ENCODE measurements at places on chromosomes 2 and 18.

- no peak for DNase-seq
Observed at GRCh38 chr2:182941919-182942318, 75.5 kb upstream of the FRZB start.

- no peak for DNase-seq
Observed at GRCh38 chr2:128600581-128601297, 282.1 kb upstream of the HS6ST1 start.

DNA sequence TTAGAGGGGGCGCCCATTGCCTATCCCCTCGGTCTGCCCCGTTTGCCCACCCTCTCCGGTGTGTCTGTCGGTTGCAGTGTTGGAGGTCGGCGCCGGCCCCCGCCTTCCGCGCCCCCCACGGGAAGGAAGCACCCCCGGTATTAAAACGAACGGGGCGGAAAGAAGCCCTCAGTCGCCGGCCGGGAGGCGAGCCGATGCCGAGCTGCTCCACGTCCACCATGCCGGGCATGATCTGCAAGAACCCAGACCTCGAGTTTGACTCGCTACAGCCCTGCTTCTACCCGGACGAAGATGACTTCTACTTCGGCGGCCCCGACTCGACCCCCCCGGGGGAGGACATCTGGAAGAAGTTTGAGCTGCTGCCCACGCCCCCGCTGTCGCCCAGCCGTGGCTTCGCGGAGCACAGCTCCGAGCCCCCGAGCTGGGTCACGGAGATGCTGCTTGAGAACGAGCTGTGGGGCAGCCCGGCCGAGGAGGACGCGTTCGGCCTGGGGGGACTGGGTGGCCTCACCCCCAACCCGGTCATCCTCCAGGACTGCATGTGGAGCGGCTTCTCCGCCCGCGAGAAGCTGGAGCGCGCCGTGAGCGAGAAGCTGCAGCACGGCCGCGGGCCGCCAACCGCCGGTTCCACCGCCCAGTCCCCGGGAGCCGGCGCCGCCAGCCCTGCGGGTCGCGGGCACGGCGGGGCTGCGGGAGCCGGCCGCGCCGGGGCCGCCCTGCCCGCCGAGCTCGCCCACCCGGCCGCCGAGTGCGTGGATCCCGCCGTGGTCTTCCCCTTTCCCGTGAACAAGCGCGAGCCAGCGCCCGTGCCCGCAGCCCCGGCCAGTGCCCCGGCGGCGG lies 1.7 kb downstream of the MYCN start:
- no peak for DNase-seq

GRCh38 chr2:210503725-210504191 lies 27.2 kb upstream of the LANCL1 start:
- no peak for DNase-seq

DNA sequence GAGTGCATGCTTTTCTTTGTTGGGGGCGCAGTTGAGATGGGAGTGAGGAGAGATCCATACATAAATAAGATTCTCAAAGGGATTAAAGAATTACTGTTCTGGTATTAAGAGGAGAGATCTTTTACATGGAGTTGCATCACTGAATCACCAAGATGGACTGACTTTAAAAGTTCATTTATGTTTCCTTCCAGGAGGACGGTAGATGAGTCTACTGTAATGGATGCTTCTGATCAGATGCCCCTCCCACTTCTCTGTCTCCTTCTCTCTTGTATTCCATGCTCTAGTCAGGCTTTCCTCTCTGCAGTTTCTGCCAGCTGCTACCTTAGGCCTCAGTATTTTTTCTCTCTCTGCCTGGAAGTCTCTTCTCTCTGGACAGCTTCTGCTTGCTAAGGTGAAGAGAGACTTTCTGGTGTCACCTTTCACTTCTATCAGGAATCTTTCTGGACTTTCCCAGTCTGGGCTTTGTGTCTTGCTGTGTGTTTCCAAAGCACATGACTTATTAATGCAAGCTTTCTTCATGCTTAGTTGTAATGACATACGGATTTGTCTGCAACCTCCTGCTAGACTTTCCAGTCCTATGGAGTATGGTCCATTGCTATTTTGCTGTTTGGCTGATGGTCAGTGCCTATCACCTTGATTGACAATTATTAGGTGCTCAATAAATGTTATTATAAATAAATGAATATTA lies 23.6 kb downstream of the FAM171B start:
- DNase-seq: no peak

DNA sequence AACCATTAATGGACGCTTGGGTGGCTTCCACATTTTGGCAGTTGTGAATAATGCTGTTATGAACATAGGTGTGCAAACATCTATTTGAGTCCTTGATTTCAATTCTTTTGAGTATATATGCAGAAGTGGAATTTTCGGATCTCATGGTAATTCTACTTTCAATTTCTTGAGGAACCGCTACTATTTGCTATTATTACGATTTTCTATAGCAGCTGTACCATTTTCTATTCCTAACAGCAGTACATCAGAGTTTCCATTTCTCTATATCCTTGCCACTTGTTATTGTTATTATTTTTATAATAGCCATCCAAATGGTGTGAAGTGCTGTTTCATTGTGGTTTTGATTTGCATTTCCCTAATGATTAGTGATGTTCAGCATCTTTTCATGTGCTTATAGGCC lies 69.5 kb downstream of the KIF5C start:
- DNase-seq: no peak

DNA sequence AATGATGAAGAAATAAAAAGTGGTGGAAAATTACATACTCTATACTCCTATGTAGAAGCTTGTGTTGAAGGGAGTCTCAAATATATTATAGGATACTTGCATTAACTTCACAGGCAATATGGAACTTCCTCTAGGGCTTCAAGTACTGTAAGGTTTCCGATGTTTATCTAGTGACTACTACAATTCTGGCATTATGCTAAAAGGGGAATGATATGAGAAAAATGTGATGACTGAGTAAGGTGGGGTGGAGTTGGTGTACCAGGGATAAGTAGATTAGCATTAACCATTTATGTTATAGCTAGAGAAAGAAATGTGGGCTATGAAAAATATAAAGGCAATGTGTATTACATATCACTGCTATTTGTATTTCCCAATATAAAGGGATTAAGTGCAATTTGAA lies 229.5 kb downstream of the DCC start:
- DNase-seq: no peak

DNA sequence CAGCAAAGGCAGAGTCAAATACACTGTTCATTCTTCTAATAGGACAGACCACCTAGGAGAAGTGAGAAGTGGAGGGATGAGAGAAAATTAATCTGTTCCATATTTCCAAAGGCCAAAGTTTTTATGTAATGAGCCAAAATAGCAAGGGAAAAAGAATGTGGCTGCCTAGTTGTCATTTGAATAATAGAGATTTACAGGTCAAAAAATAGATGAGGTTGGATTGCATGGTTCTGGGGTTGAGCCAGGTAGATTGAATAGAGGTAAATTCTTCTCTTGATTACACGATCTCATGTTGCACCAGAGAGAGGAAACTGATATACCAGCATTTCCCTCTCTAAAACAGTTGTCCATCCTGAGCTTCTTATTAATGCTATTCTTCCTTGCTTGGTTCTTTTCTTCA lies 325.8 kb downstream of the CCDC178 start:
- no peak for DNase-seq

GRCh38 chr2:143946436-143947391 lies 573.2 kb downstream of the ZEB2 start:
- DNase-seq: no peak

- DNase-seq: no peak
Observed at GRCh38 chr2:61948661-61949457, 43.4 kb downstream of the COMMD1 start.

- no peak for DNase-seq
Observed at GRCh38 chr2:64434039-64434657, 19.8 kb upstream of the LGALSL start.

GRCh38 chr18:2121224-2121623 lies 450.1 kb downstream of the METTL4 start:
- DNase-seq: no peak

DNA sequence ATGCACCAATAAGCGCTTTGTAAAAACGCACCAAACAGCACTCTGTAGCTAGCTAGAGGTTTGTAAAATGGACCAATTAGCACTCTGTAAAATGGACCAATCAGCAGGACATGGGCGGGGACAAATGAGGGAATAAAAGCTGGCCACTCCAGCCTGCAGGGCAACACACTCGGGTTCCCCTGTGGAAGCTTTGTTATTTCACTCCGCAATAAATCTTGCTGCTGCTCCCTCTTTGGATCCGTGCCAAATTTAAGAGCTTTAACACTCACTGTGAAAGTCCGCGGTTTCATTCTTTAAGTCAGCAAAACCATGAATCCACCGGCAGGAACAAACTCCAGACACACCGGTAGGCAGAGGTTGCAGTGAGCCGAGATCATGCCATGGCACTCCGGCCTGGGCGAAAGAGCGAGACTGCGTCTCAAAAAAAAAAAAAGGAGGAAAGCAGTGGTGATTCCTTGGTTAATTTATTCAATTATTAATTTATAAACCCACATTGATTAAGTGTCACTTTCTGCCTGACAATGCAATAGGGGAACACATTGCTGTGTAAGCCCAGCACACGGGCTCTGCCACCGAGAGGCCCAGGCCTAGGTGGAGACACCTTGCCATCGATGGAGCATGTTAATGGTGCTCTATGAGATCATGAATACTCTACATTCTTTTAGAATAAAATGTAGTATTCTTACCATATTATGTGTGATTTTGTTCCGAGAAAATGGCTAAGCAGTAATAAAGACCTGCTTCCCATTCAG lies 687.6 kb upstream of the HS6ST1 start:
- no peak for DNase-seq

- DNase-seq: no peak
Observed at GRCh38 chr2:60710707-60711106, 45.4 kb upstream of the PAPOLG start.

GRCh38 chr2:142848023-142848606 lies 29.3 kb upstream of the KYNU start:
- DNase-seq: no peak

DNA sequence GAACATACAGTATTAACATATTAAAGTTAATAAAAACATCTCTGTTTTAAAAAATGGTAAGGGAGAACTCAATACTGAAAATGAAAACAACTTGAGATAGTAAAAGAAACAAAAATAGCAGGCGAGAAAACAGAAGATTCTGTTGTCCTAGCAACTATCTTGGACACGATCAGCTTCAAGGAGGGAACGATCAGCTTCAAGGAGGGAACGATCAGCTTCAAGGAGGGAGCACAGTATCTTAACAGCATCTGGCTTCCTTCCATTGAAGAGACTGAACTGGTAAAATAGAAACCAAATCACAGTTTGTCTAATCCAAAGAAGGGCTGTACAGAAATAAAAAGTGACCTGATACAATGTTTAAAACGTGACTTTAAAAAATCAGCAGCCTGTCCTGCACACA lies 51.8 kb downstream of the NDUFA10 start:
- no peak for DNase-seq

GRCh38 chr2:199679883-199680282 lies 171.1 kb downstream of the FTCDNL1 start:
- DNase-seq: no peak

GRCh38 chr2:9803023-9803805 lies 40.1 kb upstream of the TAF1B start:
- no peak for DNase-seq

- DNase-seq: peak; percentile 4
Observed at GRCh38 chr18:28175150-28175929, 1.6 kb downstream of the CDH2 start.

- no peak for DNase-seq
Observed at GRCh38 chr2:136917411-136917881, 152.1 kb downstream of the THSD7B start.

- no peak for DNase-seq
Observed at GRCh38 chr2:70954886-70955285, 19.2 kb downstream of the ATP6V1B1 start.

GRCh38 chr2:68214381-68214780 lies 38.0 kb downstream of the PPP3R1 start:
- DNase-seq: no peak

- DNase-seq: no peak
Observed at GRCh38 chr2:173571021-173571821, 216.5 kb downstream of the CDCA7 start.

DNA sequence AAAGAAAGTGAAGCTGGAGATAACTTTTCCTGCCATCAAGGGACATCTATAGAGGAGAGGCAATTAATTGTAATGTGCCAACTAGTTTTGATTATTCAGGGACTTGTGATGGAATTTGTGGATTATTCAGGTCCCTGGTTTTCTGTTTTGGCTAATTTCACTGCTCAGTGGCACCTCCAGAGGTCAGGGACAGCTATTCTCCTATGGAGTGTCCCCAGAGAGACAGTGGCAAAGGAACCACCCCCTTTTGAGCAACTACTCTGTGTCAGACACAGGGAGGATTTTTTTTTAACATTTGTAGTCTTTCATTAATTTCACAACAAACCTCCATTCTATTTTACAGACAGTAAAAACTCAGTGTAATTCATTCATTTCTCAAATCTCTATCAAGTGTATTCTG lies 206.0 kb upstream of the SPRED2 start:
- no peak for DNase-seq

DNA sequence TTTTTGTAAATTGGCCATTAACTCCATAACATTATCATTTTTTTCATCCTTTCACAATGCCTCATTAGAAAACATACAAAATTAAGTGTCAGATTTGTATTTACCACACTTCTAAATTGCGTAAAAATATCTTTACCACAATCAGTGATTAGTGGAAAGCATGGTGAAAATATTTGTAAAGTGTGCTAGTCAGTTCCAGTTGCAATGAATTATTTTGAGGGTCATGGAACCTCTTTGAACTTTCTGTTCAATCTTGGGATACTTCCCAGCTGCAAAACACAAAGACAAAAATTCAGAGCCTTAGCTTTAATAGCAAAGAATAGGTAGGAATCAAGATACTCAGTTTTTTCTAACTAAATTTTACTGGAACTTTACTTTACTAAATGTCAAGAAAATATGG lies 4.0 kb upstream of the COL3A1 start:
- no peak for DNase-seq

GRCh38 chr2:61671561-61672315 lies 133.6 kb upstream of the XPO1 start:
- DNase-seq: no peak

DNA sequence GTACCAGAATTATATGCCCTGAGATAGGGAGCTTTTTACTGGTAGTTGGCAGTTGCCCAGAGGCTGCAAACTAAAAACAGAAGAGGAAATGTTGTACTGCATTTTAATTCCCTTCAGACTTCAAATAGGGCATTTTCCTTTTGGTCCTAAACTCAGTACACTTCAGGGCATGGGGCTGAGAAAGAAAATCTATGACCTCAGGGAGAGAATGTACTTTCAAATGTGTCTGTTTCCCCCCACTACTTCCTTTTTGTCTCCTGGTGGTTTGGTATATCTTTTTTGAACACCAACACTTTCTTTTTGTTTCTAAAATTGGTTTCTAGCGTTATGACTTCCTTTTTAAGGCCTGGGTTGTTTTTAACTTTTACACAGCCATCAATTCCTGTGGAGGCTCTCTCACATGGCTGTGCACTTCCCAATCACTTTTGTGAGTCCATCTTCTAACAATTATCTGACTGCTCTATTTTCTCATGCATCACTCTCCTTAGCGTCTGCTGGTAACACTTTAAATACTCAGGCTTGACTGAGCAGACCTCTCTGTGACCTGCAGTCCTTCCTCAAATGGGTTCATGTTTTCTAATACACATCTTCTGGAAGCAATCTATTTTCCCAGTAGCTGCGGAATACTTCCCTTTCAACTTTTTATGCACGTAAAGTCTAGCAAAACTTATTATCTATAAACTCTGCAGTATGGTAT lies 596.0 kb downstream of the LRP1B start:
- no peak for DNase-seq
